ENCODE measurements at places on chromosomes 2 and 18.

- no peak for DNase-seq
Observed at GRCh38 chr2:205405752-205406151, 276.5 kb upstream of the NRP2 start.

- DNase-seq, result no peak
Observed at GRCh38 chr18:62802523-62802922, 87.2 kb downstream of the PHLPP1 start.

DNA sequence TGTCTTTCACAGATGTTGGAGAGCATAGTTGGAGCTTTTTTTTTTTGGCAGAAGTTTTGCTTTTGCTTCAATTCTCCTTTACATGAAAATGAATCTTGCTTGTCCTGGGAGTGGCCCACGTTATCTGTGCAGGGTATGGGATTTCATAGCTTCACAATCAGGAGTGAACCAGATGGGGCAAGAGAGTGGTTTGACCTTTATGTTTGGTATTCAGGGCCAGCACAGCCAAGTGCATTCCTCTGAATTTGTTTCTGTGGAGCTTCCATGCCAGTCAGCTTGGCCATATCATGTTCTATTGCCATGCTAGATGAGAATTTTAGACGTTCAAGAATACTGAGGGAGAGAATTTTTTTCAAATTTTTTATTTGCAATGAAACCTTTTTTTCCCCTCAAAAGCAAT is 116.6 kb downstream of the PRPF40A start:
- no peak for DNase-seq

- no peak for DNase-seq
Observed at GRCh38 chr2:40037303-40037702, 258.2 kb upstream of the THUMPD2 start.

GRCh38 chr2:195477996-195478382 is 179.0 kb upstream of the SLC39A10 start:
- no peak for DNase-seq

- no peak for DNase-seq
Observed at GRCh38 chr2:8049851-8050571, 631.8 kb upstream of the ID2 start.

- DNase-seq, result no peak
Observed at GRCh38 chr18:28045176-28045810, 131.6 kb downstream of the CDH2 start.

GRCh38 chr2:177535958-177536504 is 143.5 kb downstream of the AGPS start:
- no peak for DNase-seq

DNA sequence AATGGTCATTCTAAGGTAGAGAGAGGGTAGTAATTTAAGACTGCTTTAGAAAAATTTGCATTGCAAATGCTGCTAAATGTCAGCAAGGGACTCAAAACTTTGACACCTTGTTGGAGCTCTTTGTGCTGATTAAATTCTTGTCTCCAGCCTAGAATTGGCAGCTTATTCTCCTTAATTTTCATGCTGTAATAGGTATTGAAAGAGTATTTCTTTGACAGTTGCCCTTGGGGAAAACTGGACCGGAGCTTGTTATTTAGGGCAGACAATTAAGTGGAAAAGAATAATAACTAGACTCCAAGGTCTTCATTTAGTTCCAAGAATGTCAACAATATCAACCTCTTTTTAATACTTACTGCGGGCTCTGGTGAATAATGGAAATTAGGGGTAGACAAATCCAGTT is 264.0 kb downstream of the TPGS2 start:
- DNase-seq, result no peak

- no peak for DNase-seq
Observed at GRCh38 chr2:85778646-85779379, 25.0 kb downstream of the ATOH8 start.

GRCh38 chr18:29711932-29712331 is 1330.6 kb downstream of the DSC3 start:
- no peak for DNase-seq

- no peak for DNase-seq
Observed at GRCh38 chr18:23397907-23398306, 55.2 kb upstream of the RIOK3 start.

DNA sequence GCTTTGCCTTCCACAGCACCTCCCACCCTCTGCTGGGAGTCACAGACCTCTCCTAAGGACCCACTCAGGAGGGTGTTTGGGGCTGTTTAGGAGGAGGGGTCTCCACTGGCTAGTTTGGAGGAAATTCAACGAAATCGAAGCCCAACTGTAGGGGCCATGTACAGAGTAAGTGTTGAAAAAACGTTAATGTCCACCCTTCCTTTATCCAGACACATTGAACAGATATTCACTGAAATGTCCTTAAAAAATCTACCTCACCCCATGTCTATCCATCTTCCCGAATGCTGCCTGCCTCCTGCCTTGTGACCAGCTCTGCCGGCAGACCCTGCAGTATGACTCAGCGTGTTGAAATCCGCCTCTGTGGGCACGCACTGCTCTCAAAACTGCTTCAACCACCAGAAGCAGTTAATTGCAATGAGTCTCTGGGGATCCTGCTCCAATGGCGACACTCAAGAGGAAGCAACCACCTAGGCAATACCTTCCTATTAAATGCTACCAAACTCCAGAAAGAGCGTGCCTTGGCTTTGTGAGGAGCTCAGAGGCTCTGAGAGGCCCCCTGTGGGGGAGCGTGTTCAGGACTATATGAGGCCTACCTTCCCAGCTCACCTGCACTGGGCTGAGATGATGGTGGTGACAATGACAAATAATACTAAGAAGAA is 61.4 kb upstream of the RTN4 start:
- no peak for DNase-seq

DNA sequence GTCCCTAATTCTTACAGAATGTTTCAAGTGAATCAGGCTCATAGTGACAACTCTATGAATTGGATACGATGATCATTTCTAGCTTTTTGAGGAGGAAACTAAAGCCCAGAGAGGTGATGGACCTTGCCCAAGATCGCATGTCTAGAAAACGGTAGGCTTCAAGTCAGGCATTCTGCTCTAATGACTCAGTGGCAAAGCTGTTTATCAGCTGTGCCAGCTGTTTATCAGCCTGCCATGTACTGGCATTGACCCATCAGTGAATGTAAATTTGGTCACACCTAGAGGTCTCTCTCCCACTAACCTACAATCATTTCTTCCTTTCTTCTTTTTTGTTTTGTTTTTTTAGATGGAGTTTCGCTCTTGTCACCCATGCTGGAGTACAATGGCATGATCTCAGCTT is 6.1 kb upstream of the DAW1 start:
- no peak for DNase-seq

- DNase-seq, result no peak
Observed at GRCh38 chr18:374721-375168, 106.9 kb upstream of the THOC1 start.

DNA sequence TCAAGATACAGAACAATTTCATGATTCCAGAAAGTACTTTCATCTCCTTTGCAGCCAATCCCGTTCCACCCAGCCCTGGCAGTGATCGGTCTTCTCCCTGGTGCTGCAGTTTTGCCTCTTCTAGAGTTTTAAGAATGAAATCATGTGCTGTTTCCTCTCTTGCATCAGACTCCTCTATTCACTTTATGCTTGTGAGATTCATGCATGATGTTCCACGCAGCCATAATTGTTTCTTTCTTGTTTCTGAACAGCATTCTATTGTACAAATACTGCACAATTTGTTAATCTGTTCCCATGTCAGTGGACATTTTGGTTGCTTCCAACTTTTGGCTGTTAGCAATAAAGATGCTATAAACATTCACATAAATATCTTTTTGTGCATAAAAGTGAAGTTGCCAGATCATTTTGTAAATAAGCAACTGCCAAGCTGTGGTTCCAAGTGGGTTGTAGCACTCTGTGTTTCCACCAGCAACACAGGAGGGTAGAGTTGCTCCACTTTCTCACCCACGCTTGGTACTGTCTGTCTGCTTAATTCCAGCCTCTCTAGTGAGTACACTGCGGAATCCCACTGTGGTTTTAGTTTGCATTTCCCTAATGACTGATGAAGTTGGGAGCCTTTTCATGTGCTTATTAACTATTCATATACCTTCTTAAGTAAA is 104.5 kb downstream of the TWIST2 start:
- no peak for DNase-seq

DNA sequence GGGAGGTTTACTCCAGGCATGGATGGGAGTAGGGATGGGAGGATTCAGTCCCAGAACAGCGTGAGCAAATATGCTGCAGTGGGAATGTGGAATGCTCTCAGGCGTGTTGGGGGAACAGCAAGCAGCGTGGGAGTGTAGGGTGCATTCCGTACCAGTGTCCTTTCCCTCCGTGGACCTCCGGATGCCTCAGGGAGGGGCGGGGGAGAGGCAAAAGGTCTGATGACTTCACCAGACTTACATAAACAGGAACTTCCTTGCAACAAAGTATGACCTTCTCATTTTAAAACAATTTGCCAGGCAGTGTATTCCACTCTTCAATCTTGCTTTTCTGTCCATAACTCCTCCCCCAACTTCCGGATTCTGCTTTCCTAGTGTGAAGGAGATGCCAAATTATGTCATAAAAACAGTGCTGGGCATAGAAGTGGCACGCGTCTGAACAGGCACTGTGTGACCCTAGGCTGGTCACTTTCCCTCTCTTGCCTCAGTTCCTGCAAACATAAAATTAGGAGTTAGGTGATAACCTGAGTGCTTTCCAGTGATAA is 36.9 kb downstream of the RPL37A start:
- no peak for DNase-seq

DNA sequence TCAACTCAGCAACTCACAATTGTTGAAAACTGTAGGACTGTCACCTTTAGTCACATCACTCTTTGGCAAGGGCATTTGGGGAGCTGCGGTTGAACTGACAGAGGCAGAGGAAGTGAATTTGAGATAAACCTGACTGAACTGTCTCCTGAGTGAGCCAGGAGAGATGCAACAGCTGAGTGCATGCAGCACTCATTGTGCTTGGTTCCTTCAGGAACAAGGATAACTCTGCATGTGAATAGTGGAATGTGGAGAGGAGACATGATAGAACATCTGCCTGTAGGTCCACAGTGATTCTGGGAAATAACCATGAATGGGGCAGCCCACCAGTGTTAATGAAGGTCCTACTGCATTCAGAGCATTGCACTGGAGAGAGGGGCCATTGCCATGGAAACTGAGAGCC is 494.7 kb downstream of the STK39 start:
- DNase-seq, result no peak

- DNase-seq, result no peak
Observed at GRCh38 chr2:220034426-220035130, 407.1 kb downstream of the SLC4A3 start.

GRCh38 chr2:216994353-216994854 is 134.5 kb upstream of the TNP1 start:
- DNase-seq, result no peak

GRCh38 chr2:1681323-1682180 is 62.8 kb downstream of the PXDN start:
- no peak for DNase-seq

GRCh38 chr2:96470109-96470508 is 35.0 kb downstream of the NEURL3 start:
- DNase-seq, result no peak

- DNase-seq, result no peak
Observed at GRCh38 chr2:126852361-126852760, 46.3 kb upstream of the TEX51 start.

DNA sequence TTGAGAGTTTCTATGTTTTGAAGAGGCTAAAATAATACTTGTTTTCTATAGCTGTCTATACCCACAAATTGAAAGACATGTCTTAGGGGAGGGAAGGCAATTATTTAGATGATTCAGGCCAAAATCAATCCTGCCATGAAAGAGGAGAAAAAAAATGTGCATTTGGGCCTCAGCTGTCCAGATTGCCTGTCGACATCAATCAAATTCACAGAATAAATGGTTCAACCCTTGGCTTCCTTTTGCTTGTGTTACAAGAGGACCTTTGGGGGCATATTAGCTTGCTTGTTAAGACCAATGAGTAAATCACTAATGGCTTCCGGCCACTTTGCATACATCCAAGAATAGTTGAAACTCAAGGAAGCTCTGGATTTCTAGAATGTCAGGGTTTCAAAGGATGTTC is 900.8 kb upstream of the CELF4 start:
- no peak for DNase-seq

DNA sequence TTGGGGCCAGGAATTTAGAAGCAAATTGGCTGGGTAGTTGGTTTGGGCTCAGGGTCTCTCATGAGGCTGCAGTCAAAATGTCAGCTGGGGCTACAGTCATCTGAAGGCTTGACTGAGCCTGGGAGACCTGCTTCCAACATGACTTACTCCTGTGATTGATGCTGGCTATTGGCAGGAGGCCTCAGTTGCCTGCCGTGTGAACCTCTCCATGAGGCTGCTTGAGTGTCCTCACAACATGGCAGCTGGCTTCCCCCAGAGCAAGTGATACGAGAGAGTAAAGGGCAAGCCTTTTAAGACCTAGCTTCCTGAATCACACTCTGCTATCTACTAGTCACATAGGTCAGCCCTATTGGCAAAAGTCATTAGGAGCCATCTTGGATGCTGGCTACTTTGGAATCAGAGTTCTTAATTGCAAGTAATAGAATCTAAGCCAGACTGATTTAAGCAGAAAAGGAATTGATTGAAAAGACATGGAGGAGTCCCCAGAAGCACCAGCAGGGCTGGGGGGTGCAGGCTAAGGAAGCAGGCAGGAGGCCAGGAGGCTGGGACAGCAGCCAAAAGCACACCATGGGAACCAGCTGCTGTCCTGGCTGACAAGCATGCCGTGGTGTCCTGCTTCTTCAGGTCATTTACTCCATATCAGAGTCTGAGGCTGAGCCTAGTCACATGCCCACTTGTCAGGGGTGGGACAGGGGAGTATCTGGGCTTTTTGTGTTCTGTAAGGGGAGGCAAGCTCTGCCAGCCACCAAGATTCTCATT is 7.8 kb upstream of the GIGYF2 start:
- no peak for DNase-seq

DNA sequence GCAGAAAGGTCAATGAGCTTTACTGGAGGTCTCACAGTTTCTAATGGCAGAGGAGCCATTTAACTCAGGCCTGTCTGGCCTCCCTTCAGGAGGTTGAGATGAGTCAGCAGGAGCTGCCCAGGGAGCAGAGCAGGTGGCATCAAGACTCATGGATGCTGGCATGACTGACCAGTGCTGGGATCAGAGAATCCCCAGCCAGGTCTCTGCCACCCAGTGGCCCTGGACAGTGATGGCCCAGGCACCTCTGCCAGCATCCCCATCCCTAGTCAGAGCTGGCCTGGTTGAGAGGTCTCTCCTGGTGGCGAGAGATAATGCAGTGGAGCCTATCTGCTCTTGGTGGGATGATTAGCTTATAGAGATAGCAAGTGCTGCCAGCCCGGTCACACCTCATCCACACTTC is 43.1 kb downstream of the GYPC start:
- DNase-seq, result no peak

DNA sequence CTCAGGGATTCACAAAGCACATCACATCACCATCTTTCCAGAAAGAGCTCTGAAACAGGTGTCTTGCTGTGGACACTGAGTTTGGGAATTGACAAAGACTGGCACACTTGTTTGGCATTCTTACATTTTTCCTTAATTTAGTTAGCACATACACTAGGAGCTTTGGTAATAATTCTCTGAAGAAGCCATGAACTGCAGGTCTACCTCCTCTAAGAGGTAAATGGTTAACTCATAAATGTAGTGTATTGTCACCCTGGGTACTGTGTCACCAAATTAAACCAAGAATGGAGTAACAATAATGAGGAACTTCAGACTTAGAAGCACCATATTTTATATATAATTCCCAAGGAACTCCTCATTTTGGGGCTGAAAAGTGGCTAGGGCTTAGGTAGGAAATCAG is 22.6 kb downstream of the EIF4E2 start:
- no peak for DNase-seq
